ENCODE measurements at places on chromosomes 11 and 22.

DNA sequence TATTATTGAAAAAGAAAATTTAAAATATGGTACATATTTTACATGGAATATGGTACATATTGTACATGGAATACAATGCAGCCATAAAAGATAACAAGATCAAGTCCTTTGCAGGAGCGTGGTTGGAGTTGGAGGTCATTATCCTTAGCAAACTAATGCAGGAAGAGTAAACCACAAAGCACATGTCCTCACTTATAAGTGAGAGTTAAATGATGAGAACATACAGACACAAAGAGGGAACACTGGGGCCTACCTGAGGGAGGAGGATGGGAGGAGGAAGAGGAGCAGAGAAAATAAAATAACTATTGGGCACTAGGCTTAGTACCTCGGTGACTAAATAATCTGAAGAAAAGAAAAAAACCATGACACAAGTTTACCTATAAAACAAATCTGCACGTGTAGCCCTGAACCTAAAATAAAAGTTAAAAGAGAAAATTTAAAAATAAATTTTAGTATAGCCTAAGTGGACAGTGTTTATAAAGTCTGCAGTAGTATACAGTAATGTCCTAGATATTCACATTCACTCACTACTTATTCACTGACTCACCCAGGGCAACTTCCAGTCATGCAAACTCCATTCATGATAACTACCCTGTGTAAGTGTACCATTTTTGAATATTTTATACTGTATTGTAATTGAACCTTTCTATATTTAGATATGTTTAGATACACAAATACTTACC is 204.4 kb downstream of the FAM76B start:
- DNase-seq, result no peak

DNA sequence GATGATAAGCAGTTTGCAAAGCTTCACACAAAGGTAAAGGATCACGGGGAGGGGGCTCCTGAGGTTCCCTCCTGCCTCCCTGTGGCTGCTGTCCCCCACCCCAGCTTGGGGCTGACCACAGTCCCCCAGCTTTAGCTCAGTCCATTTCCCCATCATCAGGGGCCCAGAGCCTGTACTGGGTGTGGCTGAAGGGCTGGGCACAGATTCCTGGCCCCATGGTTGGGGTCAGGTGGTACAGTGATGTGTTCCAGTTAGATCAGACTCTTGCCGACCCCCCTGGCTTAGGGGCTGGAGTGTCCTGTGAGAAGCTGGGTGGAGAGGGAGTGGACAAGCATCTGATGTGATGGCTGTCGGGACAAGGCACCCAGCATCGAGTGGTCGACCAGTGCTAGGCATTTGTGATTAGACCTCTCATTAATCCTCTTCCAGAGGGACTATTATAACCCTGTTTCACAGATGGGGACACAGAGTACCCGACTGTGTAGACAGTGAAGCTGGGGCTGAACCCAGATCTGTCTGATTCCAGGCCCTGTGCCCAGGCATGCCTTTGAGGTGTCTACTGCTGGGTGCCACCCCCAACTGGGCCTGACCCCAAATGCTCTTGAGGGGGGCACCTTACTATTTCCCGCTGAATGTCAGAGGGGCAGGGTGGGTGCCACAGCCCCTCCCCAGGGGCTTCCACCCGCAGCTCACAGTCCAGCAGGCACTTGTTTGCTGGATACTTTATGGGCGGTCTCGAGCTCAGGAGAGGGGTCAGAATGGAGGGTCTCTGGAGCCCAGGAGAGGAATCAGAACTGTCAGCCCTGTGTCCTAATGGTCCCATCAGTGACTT is 4.3 kb downstream of the SHANK3 start:
- no peak for DNase-seq

GRCh38 chr11:69538854-69539253 is 57.4 kb downstream of the LINC01488 start:
- no peak for DNase-seq

- no peak for DNase-seq
These were observed 21.3 kb upstream of the DRG1 start for GRCh38 chr22:31378123-31378522.

DNA sequence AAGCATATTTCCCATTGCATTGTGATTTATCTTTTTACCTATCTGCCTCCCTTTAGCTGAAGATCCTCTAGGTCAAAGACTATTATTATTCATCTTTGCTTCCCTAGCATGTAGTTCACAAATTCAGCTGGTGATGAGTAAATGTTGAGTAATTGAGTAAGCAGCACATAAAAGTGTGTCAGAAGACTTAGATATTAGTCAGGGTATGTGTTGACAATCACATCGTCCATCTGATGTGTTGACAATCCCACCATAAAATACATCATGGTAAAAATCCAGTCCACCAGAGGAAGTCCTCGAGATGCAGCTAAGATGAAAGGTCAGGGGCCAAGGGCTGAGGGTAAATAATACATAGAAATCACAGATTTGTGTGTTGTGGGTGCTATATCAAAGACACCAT is 22.9 kb upstream of the ABTB2 start:
- DNase-seq, result no peak

Data from stimulated activated CD4-positive, alpha-beta T cell treated with anti-CD3 and anti-CD28 coated beads, TNF-alpha, amount 100 ng/mL, for 24 hours (primary cell).